Stimulated activated CD8-positive, alpha-beta memory T cell treated with anti-CD3 and anti-CD28 coated beads, Interleukin-15, amount 100 ng/mL, for 24 hours (primary cell): ENCODE measurements at places on chromosomes 16 and 17.

DNA sequence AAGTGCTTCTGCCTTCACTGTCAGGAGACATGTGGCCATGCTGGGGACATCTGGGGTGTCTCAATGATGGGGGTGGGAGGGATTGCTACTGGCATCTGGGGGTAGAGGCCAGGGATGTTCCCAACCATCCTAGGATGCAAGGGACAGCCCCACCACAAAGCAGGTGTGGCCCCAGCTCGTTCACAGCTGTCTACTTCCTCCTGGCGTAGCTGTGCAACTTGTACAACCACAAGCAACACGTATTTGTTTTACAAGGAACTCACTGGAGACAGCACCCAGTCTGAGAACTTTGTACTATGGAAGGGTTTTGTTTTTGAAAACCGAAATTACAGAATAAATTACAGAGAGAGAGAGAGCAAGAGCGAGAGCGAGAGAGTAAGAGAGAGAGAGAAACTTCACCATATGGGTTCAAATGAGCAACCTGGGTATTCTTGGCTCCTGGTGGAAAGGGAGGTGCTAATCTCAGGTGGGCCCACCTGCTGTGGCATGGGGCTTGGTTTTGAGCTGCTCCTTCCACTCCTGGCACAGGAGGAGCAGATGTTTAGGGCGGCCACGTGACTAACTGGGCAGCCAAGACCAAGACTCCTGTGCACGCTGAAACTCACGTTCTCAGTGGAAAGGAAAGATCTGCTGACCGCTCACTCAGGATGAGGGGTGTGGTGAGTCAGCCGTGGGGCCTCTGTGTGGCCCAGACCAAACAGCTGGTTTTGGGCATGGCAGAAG lies 17.5 kb upstream of the TNFRSF13B start:
- DNase-seq, result no peak

GRCh38 chr17:68821860-68822696 lies 133.1 kb downstream of the ABCA8 start:
- no peak for DNase-seq

GRCh38 chr17:16254773-16255400 lies 37.9 kb downstream of the PIGL start:
- no peak for DNase-seq

- DNase-seq, result peak; percentile 61
These were observed 489 bp upstream of the NFATC3 start for GRCh38 chr16:68084504-68085258.

DNA sequence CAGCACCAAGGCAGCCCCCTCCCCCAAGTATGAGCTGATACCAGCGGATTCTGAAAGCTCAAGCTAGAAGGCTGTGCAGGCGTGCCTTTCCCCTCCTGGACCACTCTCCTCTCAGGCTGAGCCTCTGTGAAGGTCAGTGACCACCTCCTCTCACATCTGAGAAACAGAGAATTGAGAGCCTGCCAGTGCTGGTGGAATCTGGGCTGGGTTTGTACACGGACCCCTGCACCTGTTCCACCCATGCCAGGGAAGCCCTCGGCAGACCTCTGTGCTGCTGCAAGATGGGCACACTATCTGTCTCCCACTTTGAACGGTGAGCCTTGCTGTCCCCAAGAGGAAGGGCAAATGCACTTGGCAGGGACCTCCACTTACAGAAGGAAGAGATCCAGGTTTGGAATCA lies 54.7 kb upstream of the SDK2 start:
- no peak for DNase-seq

DNA sequence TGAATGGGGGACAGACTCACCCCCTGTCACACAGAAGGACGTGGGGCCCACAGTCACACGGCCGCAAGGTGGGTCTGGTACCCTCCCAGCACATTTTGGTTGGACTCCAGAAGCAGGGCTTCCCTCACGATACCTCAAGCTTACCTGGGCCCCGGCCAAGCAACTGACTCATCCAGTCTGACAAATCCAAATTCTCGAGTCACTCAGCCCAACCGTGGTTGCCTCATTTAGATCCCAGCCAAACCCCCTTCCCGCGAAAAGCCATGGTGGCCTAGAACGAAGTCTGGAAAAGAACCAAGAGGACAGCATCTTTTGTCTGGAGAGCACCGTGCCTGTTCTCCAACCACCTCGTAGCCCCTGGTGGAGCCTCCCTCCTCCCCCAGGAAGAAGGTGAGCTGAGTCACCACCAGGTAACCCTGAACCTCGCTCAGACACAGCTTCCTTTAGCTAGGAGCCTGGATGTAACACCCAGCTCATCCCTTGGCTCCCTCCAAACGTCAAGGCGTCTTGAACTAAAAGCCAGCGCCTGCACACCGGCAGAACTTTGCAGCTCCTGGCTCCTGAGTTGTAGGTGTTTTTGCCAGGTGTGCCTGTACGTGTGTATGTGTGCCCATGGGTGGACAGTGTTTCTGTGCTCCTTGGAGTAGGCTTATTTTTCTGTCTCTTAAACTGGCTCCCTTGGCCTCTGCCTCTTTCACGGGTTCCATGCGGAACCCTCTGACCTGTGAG lies 78.9 kb downstream of the CMIP start:
- no peak for DNase-seq

GRCh38 chr16:69329369-69330285 lies 761 bp downstream of the PDF start:
- DNase-seq, result no peak

DNA sequence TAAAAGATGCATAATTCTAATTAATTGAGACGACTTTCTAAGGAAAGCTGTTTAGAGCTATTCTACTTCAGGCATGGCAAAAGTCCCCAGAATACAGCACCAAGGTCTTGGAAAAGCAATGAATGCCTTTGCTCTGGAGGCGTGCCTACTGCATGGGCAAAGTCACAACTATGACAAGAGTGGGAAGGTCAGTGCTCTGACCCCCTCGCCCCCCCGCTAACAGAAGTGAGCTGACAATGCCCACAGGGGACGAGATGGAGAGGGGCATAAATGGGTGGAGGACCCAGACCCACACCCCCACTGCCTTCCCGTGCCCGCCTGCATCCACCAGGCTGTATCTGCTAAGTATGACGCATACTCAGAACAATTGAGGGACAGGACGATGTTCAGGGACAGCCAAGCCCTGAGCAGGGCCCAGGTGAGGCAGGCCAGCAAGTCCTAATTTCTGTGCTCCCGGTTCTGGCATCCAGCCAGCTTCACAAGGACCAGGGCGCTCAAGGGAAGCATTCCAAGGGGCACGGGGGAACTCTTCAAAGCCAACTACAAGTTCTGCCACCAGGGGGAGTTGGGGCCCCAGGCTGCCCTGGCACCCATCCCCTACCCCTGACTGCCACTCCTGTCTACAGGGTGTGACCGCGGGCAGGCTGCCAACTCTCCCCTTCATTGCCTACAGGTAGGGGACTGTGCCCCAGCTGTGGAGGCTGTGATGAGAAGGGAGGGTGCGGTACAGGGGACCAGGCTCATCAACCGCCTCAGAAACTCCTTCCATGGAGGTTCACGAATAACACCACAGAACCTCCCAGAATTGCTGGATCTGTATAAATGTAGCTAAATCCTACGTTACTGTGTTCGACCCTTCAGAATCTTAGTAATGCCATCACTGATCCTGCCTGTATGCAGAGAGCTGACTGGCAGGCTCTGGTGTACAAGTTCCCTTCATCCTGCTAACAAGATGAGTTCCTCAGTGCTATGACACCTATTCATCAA lies 20.8 kb downstream of the NPRL3 start:
- DNase-seq, result peak; percentile 25

DNA sequence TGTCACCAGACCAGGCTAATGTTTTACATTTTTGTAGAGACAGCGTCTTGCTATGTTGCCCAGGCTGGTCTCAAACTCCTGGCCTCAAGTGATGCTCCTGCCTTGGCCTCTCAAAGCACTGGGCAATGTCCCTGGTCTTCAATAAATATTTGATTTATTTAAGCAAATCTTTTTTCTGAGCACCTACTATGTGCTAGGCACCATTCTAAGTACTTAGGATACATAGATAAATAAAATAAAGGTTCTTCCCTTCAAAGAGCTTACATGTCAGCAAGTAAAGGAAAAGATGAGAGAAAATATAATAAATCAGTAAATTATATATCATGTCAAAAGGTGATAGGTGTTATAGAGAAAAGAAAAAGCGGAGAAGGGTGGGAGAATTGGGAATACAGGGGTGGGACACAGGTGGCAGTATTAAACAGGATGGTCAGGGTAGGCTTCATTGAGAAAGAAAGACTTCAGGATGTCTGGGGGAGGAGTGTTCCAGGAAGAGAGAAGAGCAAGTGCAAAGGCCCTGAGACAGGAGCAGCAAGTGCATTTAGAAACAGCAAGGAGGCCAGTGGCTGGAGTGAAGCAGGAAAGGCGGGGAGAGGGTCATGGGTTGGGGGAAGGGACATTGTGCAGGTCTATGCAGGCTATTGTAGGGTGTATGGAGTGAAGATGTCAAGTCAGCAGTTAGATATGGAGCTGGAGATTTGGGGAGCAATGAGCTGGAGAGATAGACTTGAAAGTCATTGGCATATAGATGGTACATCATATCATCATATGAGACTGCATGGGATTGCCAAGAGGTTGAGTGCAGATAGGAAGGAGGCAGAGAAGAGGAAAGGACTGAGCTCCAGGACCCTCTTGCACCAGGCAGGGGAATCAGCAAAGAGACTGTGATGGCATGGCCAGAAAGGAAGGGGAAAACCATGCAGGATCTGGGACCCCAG lies 11.3 kb downstream of the ABCC3 start:
- DNase-seq, result no peak

GRCh38 chr16:79980650-79981521 lies 380.3 kb upstream of the MAF start:
- DNase-seq, result no peak

DNA sequence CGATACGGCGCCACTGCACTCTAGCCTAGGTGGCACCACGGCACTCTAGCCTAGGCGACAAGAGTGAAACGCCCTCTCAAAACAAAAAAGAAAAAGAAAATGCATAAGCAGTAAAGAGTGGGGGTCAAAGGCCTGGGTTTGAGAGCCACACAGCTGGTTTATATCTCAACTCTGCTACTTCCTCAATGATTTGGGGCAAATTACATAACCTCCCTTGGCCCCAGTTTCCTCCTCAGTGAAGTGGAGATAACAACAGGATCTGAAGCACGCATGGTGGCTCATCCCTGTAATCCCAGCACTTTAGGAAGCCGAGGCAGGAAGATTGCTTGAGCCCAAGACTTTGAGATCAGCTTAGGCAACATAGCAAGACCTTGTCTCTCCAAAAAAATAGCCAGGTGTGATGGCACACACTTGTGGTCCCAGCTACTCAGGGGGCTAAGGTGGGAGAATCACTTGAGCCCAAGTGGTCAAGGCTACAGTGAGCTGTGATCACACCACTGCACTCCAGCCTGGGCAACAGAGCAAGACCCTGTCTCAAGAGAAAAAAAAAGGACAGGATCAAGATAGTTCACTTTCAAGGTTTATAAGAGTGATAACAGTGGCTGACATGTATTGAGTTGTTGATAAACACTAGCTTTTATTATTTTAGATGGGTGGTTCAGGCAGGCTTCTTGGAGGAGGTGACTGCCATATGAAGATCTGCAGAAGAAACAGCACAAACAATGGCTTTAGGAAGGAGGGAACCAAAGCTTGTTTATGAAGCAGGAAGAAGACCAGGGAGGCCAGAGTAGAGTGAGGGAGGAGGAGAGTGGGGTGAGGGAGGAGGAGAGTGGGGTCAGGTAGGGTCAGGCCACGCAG lies 8.5 kb upstream of the COG1 start:
- DNase-seq, result no peak

GRCh38 chr17:49823614-49824013 lies 24.3 kb downstream of the TAC4 start:
- no peak for DNase-seq

GRCh38 chr16:75494661-75495075 lies 573 bp downstream of the CHST6 start:
- DNase-seq, result no peak
